ENCODE measurements at places on chromosomes 3 and 15. TPM values are rescaled to one million over a fixed set of nuclear protein-coding genes. Genes with fewer than 3 reads are reported as not detected.

DNA sequence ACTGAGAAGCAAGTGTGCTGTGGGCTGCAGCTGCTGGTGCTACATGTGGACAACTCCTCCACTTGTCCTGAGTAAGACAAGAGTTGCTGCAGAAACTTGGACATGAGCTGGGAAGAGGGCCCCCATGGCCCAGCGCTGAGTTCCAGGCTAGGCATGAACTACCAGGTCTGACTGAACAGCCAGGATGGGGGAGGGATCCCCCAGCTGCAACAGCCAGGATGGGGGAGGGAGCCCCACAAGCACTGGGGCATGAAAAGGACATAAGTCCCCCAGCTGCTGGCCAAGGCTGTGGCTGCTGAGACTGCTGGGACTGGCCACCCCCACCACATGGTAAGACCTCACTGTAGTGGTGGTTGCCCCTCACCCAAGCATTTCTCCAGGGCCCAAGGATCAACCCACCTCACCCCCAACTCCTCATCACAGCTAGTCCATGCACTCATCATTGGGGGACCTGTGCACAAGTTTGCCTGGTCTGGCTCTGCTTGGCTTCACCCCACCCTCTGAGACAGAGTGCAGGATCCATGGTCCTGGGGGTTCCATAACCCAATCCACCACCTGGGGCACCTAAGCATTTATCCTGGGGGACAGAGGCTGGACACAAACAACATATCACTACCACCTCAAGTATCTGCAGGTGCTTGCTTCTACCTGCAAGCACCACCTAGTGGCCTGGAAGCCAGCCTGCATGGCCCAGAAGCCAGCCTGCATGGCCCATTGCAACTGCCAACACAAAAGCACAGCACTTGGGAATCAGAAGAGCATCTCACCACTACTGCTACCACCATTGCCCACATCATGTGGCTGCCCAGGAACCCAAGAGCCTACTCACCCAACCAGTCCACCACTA, 84.5 kb upstream of the STT3B start:
- H3K4me3 ChIP-seq = no peak overlapping the region
- H3K27me3 ChIP-seq = no peaks in the 10 kb centered on the region
- H3K4me1 ChIP-seq = no peaks in the 10 kb centered on the region
- no peak overlapping the region for H3K27ac ChIP-seq
- H3K36me3 ChIP-seq = no peaks in the 10 kb centered on the region
- DNase-seq = peak; percentile 26

DNA sequence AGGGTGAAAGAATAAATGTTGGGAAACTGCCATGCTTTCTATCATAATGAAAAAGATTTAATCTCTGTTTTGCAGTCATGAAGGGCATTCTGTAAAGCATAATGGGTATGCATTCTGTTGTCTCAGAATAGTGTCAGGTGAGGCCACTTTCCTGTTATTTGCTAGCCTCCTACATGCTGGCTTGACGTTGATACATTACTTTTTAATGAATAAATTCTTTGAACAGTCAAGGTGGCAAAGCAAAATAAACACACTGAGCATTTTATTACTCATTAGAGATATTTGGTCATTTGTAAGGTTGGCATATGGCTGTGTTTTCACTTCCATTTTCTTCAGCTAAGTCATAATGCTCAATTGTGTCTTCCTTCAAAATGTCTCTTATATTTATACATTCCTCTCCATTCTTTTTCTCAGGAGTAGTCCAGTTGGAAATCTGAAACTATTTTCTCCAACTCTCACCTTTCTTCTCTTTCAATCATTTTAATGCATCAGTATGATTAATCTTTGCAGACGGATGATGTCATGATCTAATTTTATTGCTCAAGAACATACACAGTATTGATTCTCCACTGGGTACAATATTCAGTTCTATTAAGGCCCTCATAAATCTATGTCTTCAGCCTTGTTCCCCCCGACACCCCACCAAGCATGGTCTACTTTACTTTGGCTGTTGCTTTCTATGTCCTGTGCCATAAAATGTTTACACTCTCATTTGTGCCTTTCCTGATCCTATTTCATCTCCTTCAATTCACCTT, 290.7 kb downstream of the GBE1 start:
- H3K27ac ChIP-seq = no peak overlapping the region
- DNase-seq = no peak
- H3K4me1 ChIP-seq = peaks cover 24% of the 10 kb centered on the region
- H3K27me3 ChIP-seq = no peaks in the 10 kb centered on the region
- H3K36me3 ChIP-seq = no peaks in the 10 kb centered on the region
- H3K4me3 ChIP-seq = no peak overlapping the region

GRCh38 chr3:157088601-157089454, 71.1 kb downstream of the CCNL1 start:
- peaks cover 26% of the 10 kb centered on the region for H3K4me1 ChIP-seq
- H3K27me3 ChIP-seq = no peaks in the 10 kb centered on the region
- H3K4me3 ChIP-seq = peak overlapping the region; percentile 54
- peak overlapping the region; percentile 86 for H3K27ac ChIP-seq
- peak; percentile 96 for DNase-seq

The POPDC2 gene
- not detected for total RNA-seq

DNA sequence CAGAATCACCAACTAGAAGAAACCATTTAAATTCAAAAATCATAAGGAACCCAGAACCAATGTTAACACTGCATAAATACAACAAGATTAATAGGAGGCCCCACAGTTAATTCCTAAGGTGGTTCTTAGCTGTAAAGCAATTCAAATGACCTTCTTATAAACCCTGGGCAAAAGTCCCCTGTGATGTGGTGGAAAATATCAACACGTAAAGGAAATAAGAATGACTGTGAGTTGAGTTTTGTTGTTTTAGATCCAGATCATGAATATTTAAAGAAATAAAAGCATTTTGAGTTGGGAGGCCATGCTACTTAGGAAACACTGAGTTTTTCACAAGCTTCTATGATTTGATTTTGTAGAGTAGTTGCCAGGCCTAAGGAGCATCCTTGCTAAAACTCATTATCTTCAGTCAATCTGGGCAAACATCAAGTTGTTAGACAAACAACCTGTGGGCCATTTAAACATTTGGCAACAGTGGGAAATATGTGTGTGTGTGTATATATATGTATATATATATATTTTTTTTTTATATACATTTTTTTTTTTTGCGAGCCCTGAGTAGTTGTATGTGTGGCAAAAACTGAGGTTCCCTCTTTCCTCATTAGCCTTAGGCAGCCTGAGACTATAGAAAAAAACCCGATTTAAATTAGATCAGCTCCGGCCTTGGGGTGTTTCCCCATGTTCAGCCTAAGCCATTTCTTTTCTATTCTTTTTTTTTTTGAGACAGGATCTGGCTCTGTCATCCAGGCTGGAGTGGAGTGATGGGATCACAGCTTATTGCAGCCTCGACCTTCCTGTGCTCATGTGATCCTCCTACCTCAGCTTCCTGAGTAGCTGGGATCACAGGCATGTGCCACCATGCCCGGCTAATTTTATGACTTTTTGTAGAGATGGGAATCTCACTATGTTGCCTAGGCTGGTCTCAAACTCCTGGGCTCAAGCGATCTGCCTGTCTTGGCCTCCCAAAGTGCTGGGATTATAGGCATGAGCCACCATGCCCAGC, 8.0 kb upstream of the PXK start:
- peaks cover 19% of the 10 kb centered on the region for H3K4me1 ChIP-seq
- no peaks in the 10 kb centered on the region for H3K36me3 ChIP-seq
- H3K4me3 ChIP-seq = no peak overlapping the region
- DNase-seq = peak; percentile 89

GRCh38 chr3:155712008-155712407, 32.9 kb downstream of the PLCH1 start:
- H3K36me3 ChIP-seq = no peaks in the 10 kb centered on the region
- no peak overlapping the region for H3K27ac ChIP-seq
- H3K4me3 ChIP-seq = no peak overlapping the region
- no peak for DNase-seq

DNA sequence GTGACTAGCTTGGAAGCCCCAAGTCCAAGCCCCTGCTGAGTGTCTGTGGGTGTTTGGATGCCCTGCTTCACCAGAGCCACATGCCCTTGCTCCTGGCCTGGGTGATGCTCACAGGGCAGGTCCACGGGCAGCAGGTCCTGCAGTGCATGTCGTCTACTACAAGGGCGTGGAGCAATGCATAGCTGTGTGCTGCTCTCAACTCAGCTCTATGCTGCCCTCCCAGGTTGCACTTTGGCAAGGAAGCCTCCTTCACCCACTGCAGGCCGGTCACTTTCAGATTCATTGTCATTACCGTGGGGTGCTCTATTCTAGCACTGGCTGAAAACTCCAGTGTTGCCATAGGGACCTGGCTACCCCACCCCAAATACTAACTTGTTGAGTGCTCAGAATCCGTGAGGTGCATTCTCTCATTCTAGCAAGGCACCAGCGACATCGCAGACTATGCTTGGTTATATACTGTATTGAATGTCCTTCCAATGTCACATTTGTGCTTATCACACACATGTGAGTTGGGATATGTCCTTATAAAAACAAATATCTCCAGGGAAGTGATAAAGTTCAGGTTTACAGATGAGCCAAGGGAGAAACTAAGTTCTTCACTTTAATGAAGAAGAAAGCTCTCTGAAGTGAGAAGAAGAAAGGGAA, 51.8 kb downstream of the GRAMD1C start:
- H3K4me1 ChIP-seq = no peaks in the 10 kb centered on the region
- DNase-seq = no peak
- no peak overlapping the region for H3K27ac ChIP-seq
- no peak overlapping the region for H3K4me3 ChIP-seq

The HEMK1 gene
- 15.2 TPM for total RNA-seq

DNA sequence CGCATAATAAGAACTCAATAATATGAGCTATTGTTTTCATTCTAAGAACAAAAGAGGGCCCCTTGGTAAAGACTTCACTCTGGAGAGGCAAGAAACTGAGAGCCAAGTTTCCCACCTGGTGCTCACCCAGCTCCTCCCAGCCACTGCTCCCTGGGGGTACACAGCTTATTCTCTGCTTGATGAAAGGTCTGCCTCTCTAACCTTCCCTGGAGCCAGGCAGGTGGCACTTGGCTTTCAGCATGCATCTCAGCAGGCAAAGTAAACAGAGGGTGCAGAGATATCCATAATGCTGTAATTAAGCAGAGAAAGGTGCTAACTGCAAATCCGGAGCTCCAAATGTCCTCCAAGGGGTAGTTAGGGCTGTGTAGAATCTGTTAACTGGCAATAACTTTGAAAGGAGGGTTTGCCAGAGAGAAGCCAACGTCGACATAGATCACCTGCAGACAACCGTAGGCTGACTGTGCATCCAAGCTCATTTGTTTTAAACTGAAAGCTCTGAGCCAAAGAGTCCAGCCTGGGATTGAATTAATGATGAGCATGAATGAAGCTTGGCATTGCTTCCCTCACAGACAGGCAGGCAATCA, 159.6 kb upstream of the PROK2 start:
- H3K27me3 ChIP-seq = no peaks in the 10 kb centered on the region
- H3K36me3 ChIP-seq = no peaks in the 10 kb centered on the region
- no peak for DNase-seq
- no peak overlapping the region for H3K4me3 ChIP-seq
- no peak overlapping the region for H3K27ac ChIP-seq
- no peaks in the 10 kb centered on the region for H3K4me1 ChIP-seq

DNA sequence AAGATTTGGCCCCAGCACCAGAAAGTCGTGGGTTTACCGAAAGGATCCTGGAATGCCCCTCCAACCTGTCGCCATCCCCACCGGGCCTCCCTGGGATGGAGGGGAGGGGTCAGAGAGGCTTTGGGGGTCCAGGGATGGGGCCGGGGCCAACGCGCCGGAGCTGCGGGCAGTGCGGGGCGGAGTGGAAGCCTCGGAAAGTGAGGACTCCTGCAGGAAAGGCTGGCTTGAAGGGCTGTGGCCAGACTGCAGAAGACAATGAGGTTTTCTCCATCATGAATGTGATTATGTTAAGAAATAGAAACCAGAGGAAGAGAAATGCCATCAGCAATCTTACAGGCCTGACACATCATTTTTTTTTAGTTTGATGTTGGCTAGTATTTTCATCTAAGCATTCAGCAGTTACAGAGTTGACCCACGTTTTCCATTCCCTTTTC, 738 bp downstream of the YEATS2 start:
- H3K36me3 ChIP-seq = peaks cover 4% of the 10 kb centered on the region
- H3K4me1 ChIP-seq = peaks cover 15% of the 10 kb centered on the region
- H3K4me3 ChIP-seq = peak overlapping the region; percentile 59
- no peaks in the 10 kb centered on the region for H3K27me3 ChIP-seq

The TRIM42 gene
- total RNA-seq = not detected

The LMCD1 gene
- total RNA-seq = 14.5 TPM

- no peaks in the 10 kb centered on the region for H3K36me3 ChIP-seq
- H3K27me3 ChIP-seq = peaks cover 2% of the 10 kb centered on the region
- no peak overlapping the region for H3K4me3 ChIP-seq
- H3K27ac ChIP-seq = no peak overlapping the region
- no peak for DNase-seq
These were observed 1.3 kb upstream of the HRG start for GRCh38 chr3:186664506-186664905.

The EFCC1 gene
- total RNA-seq = 0.73 TPM

GRCh38 chr3:191051037-191051436, 148.0 kb upstream of the OSTN start:
- no peaks in the 10 kb centered on the region for H3K36me3 ChIP-seq
- no peak overlapping the region for H3K4me3 ChIP-seq
- H3K4me1 ChIP-seq = no peaks in the 10 kb centered on the region

The PSMD2 gene
- 435 TPM for total RNA-seq

The SYNM gene
- 10.2 TPM for total RNA-seq

The NAA80 gene
- 9.0 TPM for total RNA-seq

- H3K4me3 ChIP-seq = no peak overlapping the region
- H3K27ac ChIP-seq = no peak overlapping the region
- DNase-seq = no peak
These were observed 80.1 kb downstream of the LRRC28 start for GRCh38 chr15:99331381-99331780.

The MELTF gene
- 2.3 TPM for total RNA-seq

DNA sequence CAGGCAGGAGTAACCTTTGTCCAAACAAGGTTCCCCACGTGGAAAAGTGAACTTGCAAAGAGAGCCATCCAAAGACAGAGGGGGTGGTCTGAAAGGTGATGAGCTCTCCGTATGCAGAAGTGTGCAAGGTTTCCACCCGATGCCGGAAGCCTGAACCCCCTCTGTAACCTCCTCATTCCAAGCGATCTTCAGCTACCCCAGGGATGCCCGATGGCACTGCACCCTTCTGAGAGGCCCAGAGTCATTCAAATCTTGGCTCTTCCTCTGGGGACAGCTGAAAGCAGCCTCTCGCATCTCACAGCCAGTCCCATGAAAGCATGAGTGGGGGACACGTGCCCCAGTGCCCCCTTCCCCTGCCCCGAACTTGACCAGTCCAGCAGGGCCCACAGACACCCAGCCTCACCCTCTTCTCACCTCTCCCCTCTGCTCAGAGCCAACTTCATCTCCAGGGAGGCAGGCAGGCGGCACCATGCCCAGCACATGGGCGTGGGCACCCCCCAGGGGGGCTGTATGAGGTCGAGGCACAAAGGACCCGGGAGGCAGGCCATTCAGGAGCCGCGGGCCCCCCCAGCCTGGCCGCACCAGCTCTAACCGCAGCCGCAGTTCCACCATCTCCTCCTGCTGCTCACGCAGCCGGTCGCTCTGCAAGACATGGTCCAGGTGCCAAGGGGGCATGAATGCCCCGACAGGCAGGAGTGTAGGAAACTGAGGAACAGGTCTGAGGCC, 8.7 kb downstream of the KIF7 start:
- no peak overlapping the region for H3K4me3 ChIP-seq
- no peak for DNase-seq
- H3K36me3 ChIP-seq = peaks cover 11% of the 10 kb centered on the region
- H3K4me1 ChIP-seq = no peaks in the 10 kb centered on the region

- DNase-seq = no peak
- no peak overlapping the region for H3K27ac ChIP-seq
- H3K4me3 ChIP-seq = no peak overlapping the region
- H3K4me1 ChIP-seq = no peaks in the 10 kb centered on the region
- no peaks in the 10 kb centered on the region for H3K36me3 ChIP-seq
These were observed 62.8 kb downstream of the ISG20 start for GRCh38 chr15:88701561-88702095.
